Activated T-helper 2 cell treated with anti-CD3 and anti-CD28 coated beads, Interferon-gamma antibody, Interleukin-2, Interleukin-4, amounts not matched to agents 10 μg/mL and 5 μg/mL and 100 μg/mL, durations not matched to agents 14 hours and 24 hours and 36 hours (primary cell): ENCODE measurements at places on chromosomes 6 and 20.

DNA sequence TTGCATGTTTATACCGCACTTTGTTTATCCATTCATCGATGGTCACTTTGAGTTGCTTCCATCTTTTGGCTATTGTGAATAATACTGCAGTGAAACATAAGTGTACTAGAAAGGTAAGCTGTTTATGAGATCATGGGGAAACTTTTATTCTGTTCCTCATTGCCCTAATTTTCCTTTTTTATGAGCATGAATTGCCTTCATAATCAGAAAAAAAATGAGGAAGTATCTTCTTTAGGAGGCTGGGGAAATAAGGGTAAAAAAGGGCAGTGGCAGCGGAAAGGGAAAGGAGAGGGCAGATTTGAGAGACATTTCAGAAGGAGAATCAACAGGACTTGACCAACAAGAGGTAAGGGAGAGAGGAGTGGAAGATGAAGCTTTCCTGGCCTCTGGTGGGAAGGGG, 14.3 kb upstream of the SERINC3 start:
- DNase-seq, result no peak

- DNase-seq, result peak; percentile 55
These were observed 632 bp downstream of the PCMT1 start for GRCh38 chr6:149750136-149750609.

- DNase-seq, result no peak
These were observed 31.2 kb upstream of the RIPK1 start for GRCh38 chr6:3036861-3037637.

DNA sequence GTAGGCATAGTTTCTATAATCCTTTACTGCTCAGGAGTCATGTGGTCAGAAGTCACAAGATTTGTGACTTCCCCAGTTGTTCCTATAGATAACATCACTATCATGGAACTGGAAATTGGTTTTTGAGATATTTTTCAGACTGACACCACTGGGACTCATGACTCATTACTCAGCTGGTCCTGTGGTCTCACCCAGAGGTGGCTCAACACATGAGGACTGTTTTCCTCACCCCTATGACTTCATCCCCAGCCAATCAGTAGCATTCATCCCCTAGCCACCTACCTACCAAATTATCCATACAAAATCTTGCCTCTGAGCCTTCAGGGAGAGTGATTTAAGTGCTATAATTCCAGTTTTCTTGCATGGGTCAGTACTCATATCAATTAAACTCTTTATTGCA, 1217.7 kb downstream of the EPHA7 start:
- no peak for DNase-seq

GRCh38 chr6:87618531-87618930, 28.6 kb downstream of the ORC3 start:
- no peak for DNase-seq

DNA sequence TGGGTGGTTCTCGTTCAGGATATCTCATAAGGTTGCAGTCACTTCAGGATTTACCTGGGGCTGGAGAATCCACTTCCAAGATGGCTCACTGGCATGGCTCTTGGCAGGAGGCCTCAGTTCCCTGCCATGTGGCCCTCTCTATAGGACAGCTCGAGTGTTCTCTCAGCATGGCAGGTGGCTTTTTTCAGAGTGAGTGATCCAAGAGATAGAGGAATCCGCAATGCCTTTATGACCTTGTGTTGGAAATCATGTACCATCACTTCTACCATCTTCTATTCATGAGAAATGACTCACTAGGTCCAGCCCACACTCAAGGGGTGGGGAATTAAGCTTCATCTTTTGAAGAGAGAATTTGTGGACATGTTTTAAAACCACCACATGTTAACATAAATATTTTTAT, 37.8 kb downstream of the PPP1R16B start:
- no peak for DNase-seq

DNA sequence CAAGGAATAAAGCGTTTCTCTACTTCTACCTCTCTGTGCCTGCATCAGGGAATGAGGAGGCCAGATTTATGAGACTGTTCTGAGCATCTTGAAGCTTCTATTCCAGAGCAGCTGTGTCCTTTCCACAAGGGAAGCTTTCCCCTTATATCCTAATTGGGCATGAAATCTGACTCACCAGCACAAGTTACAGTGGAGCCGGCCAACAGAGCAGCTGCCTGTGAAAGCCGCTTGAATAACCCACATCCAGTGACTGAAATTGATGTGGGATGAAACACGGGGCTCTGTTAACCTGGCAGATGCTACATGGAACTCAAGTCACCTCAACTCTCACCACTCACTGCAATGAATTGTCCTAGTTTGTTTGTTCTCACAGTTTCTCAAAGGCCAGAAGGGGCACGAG, 400.3 kb downstream of the TFAP2A start:
- no peak for DNase-seq

DNA sequence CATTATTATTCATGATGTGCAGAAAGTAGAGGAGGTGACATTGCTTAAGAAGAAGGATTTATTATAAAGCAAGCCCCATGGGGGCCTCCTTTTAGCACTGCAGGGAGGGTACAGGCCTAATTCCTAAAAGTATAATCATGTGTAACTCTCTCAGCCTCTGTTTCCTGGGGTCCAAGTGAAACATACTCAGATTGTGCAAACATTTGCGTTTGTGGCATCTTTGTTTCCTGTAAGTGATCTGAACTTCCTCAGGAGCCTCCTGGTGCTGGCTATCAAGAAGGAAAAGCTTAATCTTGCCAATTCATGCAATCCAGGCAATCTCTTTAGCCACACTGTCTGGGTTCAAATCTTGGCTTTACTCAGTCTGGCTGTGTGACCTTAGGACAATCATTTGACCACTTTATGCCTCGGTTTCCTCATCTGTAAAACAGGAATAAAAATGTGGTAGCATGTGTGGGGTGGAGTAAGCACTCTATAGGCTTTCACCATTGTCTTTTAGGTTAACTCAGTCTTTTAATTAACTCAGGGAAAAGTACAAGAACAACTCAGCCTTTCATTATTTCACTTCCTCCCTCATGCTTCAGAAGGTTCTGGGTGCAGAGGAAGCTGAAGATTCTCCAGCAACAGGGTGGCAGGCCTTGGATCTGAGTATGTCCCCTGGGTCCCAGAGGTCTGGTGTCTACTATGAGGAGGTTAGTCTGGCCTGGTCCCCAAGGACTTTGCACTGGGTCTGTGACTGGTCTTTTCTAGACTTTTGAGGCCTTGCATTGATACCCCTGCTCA, 831 bp upstream of the SIRPB2 start:
- no peak for DNase-seq

- DNase-seq, result no peak
These were observed 362 bp downstream of the DUSP22 start for GRCh38 chr6:292506-293192.

- DNase-seq, result no peak
These were observed 13.1 kb downstream of the FUCA2 start for GRCh38 chr6:143498428-143498827.

- DNase-seq, result no peak
These were observed 95.1 kb downstream of the MMS22L start for GRCh38 chr6:97187951-97188350.

DNA sequence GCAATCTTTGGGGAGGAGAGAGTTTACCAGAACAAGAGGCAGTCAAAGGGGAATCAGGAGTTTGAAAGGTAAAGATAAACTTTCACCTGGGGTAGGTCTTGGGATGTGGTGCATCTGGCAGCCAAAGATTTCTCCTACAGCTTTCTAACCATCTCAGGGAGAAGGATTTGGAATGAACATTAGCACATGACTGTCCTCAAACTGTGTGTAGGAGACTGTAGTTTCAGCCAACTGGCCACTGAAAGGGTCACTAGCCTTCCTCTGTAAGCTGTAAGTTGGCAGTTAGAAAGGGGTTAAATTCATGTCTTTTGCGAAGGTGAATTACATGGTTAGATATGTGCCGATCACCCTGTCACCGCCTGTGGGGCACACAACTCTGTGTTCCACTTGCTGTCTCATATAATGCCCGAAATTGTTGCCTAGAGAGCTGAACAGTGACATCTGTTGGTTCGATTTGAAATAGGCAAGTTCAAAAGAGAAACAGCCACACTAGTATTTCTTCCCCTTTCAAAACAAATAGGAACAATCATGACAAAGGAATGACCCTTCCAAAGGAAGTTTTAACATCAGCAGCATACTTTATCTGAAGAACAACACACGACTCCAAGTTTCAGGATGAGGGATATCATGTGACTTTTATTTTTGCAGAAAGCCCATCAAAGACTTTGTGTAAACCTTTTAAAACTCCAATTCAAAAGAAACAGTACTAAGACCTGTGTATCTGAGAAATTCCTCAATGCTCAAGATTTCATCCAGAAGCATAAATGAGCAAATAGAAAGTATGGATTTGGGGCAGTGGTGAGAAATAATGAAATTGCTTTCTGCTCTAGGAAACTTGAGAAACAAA, 1.1 kb upstream of the OPN5 start:
- peak; percentile 16 for DNase-seq

- DNase-seq, result no peak
These were observed 135.0 kb upstream of the TNFAIP3 start for GRCh38 chr6:137731960-137732616.

GRCh38 chr6:134888316-134888715, 61.6 kb downstream of the ALDH8A1 start:
- no peak for DNase-seq

GRCh38 chr6:70547313-70547712, 19.4 kb upstream of the SDHAF4 start:
- no peak for DNase-seq

DNA sequence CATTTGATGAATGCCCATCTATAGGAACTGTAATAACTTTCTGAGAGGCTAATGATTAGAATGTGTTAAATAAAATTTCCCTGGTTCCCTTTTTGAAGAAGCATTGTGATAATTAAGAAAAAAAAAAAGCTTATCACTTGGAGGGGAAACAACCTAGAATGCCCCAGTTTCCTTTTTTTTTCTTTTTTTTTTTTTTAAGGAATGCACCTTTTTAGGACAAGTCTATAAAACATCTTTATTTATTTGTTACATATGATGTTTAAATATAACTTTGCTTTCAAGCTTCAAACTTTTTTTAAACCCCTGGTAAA, 7.3 kb upstream of the MRPS10 start:
- DNase-seq, result no peak

GRCh38 chr6:122068291-122068769, 331.1 kb upstream of the HSF2 start:
- no peak for DNase-seq

DNA sequence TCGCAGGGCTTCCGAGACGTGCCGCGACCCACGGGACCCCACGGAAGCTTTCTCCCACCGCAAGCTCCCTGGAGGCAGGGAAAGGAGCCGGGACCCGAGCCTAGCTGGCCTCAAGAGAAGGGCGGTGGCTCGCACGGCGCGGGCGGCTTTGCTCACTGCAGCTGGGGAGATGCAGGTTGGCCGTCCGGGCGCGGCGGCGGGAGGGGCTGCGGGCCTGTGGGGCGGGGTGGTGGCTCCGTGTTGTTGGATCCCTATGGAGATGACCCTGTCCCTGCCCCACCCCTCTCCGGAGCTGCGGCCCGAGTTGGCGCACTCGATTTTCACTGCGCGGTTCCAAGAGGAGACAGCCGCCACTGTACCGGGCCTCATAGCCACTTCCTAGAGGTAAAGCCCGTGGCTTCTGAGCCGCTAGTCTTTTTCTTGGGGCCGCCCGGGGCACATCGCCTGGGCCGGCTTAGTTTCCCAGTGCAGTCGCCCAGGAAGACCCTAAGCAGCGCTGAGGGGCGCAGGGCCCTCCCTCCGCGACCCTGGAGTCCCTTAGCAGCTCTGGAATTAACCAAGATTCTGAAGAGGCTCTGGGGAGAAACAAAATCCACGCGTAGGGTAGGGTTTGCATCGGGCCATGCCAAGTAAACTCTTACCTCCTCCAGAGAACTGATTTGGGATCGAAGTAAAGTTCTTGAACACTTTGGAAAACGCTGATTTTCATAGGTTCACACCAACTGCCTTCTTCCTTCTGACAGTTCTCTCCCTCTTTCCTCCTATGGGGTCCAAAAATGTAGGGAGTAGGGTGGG, at the start of gene ECT2L:
Gene ECT2L (plus strand): TSS at position 279 of the 795 bp plus-strand sequence. CDS start 17,188 bp downstream, outside the sequence.
- no peak for DNase-seq

- no peak for DNase-seq
These were observed 363.4 kb upstream of the JARID2 start for GRCh38 chr6:14882394-14883026.

GRCh38 chr20:61673152-61673847, 392.4 kb downstream of the TAF4 start:
- DNase-seq, result no peak

GRCh38 chr20:34311118-34312023, 8.2 kb upstream of the AHCY start:
- DNase-seq, result no peak
